ENCODE measurements at places on chromosomes 16 and 17.

DNA sequence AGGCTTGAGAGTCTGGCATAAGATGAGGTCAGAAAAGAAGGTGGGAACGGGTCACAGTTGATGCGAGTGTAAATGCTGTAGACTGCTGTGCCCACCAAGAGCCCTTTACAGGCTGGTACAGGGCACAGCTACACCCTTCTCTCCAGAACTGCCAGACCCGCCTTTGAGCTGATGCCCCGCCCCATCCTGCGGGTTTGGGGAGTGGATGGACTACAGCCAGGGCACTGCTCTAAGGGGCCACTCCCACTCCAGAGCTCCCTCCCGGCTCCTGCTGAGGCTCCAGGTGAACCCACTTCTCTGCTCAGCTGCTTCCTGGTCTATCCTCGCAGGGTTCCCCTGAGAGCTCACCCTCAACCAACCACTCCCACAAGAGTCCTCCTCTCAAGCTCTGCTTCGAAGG lies 12.3 kb downstream of the MEIOB start:
- DNase-seq: no peak

DNA sequence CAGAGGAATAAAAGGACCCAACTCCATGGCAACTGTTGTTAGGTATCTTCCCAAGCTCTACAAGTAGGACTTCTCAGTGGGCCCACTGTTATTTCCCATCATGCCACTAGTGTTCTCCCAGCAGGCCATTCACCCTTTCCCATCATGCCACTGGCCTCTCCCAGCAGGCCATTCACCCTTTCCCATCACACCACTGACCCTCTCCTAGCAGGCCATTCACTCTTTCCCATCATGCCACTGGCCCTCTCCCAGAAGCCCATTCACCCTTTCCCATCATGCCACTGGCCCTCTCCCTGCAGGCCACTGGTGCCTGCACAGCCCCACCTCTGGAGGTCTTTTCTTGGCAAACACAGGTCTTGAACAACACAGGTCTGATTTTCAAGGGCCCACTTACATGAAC lies 36.3 kb downstream of the IFT140 start:
- no peak for DNase-seq

DNA sequence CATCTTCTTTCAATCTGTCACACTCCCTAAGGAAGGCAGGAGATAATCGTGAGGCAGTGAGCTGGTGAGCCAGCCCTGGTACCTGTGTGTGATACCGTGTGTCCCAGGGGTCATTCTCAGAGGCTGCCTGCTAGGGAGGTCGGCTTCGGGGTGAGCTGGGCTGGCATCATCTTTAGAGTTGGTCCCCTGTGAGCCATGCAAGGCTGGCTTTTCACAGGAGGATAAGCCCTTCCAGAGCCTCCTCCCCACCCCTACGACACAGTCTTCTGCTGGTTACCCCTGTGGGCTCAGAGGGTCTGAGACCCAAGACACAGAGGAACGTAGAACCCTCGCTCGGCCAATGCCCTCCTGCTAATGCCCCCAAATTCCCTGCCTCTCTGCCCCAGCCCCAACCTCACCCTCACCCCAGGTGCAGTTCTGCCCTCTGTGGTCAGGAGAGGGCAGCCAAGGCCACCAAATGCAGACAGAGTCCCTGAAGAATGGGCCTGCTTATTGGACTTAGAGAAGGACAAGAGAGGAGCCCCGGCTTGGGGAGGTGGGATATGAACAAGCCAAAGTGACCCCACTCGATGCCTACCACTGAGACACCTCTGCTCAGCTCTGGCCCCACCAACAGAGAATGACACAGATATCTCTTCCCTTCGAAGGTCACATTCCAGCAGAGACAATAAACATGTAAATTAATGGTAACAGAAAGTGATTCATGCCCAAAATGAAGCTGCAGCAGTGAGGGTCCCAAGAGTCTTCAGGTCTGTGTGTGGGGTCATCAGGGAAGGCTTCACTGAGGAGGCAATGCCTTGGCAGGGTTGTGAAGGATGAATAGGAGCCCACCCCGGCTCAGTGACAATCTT lies 80.8 kb upstream of the CCL1 start:
- DNase-seq: no peak

DNA sequence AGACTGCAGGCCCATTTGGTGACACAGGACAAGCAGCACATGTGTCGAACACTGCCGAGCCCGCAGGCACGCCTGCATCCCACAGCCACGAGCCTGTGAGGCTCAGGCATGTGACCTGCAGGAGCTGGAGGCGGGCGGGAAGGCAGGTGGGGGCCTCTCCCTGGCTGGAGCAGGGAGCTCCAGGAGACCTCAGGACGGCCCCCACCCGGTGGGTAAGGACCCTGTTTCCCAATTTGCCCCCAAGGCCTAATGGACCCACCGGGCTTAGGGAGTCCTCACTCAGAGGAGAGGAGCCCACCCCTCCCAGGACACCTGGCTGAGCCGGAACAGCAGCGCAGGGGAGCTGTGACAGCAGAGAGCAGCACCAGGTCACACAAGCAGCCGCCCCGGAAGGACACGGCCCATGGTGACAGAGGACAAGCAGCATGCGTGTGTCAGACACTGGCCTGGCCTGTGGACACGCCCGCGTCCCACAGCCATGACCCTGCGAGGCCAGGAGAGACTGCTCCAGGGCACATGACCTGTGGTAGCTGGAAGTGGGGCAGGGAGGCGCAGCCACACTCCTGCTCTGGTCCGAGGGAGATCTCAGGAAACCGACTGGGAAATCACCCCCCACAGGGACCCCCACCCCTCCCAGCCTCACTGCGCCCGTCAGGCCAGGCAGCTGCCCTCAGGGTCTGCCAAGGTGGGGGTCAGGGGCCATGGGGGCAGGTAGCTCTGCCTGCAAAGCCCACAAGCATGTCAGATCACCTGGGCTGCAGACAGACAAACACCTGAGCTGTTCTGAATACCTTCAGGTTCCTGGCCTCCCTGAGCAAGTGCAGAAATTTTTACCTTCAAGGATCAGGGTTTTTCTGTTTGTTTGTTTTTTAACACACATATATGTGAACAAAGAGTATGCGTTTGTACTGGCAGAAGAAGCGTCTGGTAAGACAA lies 2.4 kb downstream of the SPSB3 start:
- DNase-seq: no peak

DNA sequence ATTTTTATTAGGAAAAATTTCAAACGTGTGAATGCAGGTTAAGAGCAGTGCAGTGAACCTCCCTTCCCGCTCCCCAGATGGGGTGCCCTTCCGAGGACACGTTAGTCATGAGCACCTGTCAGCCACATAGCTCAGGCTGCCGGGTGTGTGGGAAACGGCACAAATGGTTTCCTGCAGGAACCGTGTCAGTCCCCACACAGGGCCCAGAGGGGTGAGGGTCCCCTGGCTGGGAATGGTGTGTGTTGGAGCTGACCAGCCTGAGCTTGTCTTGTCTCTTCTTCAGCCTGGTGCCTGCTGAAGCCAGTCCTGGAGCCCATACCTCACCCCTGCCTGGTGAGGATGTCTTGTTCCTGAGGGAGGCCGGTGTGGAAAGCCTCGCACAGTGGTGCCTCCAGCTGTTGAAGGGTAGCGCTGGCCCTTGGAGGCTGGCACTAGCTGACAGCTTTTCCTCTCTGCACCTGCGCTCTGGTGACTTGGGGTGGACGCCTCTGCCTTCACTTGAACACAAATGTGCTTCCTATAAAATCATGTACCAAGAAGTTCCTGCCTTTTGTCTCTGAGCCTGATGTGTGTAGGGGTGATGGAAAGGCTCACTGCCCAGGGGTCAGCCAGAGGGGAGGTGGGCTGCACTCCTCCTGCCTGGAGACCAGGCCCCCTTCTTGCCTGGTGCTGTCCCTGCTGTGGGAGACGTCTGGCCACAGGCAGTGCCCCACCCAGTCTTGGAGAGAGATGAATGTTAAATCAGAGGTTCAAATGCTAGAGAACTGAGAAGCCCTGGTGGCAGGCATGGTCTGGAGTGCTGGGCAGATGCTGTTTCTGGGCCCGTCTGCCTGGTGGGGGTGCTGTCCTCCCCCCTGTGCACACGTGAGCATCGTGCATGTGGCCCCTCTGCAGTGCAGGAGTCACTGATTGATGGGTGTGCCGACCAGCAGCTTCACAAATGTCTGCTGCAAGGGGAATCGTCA lies 102.6 kb upstream of the ZNF750 start:
- DNase-seq: no peak

DNA sequence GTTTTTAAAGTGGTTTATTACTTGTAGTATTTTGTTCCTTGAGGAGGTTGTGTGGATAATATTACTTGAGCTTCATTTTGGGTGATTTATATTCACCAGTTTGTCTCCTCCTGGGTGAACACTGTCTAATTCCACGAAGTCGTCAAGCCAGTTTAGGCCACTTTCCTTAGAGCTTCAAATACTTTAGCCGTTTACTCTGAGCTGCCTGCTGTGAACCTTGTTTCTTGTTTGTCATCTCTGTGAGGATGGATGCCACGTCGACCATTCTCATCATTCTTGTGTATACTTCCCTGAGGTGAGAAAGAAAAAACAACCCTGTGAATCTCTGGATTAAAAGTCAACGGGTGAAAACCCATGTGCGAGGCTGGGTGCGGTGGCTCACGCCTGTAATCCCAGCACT lies 9.0 kb downstream of the KRT24 start:
- DNase-seq: no peak

- DNase-seq: no peak
Observed at GRCh38 chr16:49890876-49891275, 35.0 kb upstream of the ZNF423 start.

DNA sequence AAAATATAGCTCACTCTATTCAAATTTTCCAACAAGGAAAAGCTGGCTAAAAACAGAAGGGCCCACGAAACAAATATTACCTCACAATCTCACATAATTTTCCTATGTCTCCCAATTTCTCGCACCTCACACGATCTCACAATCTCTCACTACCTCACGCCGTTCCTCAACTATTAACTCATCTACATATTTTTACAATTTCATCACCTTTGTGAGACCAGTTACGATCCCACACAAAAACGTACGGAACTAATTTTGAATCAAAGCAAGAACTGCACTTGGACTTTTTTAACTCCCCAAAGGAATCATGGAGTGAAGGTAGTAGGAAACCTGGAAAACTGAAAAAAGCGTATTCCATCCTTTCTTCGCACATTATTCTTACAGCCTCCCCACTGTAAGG lies 1.1 kb downstream of the CBX1 start:
- DNase-seq: no peak

DNA sequence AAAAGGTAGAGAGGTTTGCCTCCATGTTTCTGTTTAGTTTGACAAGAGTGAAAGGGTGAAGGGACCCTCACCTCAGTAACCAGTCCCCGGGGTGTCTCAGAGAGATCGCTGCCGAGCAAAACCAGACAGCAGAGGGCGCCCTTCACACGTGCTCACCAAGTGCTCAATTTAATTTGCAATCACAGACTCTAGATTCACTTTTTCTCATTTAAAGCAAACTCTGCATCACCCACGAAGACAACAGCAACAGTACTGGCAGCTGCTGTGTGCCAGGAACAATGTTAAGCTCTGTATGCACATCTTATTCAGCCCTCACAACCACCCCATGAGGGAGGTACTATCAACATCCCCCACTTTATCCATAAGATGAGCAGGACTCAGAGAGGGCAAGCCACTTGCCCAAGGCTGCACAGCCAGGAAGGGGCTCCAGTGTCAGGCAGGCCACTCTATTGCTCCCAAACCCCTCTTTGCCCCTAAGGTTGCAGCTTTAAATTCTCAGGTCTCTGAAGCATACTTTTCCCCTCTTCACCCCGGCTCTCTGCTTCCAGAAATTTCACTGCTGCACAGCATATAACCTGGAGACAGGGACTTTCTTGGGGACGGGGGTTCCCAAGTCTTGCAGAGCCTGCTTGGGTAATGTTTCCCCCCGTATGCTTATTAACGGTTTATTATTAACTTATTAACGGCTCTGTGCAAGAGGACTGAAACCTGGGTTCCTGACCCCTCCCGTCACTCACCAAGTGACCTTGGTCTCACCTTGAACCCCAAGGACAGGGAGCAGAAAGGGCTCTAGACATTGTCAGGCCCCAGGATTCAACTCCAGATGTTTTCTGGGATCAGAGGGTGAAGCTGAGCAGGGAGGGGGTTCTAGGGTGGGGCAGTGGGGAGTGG lies 70.9 kb downstream of the CNGB1 start:
- DNase-seq: peak; percentile 77

DNA sequence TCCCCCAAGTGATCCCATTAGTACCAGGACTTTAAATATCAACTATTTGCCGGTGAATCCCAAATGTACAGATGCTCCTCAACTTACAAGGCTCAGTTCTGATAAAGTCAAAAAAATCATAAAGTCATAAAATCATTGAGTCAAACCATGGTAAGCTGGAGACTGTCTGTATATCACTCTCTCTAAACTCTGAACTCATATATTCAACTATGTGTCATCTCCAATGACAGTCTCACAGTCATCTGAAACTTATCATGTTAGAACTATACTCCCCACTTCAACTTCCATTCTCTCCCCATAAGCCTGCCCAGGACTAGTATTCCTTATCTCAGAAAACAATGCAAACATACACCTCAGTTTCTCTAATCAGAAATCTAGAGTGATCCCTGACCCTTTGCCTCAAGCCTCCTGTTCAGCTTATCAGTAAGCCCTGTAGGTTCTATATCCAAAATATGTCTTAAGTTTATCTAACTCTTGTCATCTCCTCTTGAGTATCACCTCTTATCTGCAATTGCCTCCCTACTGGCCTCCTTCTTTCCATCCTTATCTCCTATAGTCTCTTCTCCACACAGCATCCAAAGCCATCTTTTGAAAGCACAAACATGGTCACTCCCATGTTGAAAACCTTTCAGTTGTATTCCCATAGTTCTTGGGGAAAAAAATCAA lies 55.0 kb downstream of the SSH2 start:
- DNase-seq: no peak

GRCh38 chr17:35543856-35544255 lies 6.4 kb upstream of the SLFN12L start:
- DNase-seq: no peak

DNA sequence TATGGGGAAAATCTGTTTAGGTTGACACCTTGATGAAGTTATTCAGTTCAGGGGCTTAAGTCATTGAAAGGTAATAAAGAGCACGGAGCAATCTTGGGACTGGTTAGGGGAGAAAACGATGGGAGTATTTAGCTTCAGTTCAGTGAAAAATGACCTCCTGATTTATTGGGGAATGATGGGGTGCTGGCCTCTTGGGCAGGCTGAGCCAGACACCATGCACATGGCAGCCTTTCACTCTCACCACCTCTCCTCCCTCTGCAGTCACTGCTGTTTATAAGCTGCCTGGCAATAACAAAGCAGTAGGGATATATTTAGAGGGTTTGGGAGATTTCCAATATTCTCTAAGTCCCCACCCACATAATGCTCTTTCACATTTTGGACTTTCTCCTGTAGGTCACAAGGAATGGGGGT lies 140.5 kb upstream of the HS3ST2 start:
- no peak for DNase-seq

DNA sequence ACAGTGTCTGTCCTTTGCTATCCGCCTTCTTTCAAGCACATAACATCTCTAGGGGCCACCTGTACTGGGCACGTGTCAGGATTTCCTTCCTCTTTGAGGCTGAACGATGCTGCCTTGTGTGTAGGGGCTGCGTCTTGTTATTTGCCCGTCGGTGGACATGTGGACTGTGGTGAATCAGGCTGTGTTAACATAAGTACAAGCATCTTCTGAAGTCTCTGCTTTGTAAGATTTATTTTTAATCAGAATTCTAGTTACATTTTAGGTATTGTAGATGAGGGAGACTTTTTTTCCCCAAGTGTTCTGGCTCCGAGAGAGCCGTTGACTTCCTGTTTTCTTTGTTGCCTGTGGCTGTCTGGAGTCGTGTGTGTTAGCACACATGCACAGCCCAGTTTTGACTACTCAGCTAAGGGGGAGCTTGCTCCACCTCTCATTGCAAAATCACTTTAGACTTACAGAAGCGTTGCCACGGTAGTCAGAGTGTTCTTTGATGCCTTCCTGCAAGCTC lies 26.1 kb downstream of the SPG7 start:
- DNase-seq: peak; percentile 6
